GM23338 (cell line): ENCODE measurements at places on chromosomes 16 and 17.

DNA sequence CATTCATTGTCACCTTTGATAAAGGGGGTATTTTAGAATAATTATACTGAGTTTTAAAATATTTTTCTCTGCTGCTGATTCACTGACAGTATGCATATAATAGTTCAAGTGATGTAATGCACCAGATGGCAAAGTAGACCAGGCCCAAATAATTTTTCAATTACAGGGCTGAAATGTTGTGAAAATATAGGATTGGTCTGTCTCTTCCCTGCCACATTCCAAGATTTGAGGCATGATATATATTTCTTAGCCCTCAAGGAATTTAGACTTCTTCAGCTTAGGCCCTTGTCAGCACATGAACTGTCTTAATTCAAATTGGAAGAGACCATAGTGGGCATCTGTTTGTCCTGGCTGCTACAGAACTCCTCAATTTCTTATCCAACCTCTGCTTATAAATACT is 39.2 kb upstream of the SLC12A3 start:
- no peak for DNase-seq

GRCh38 chr16:77767211-77767610 is 21.2 kb upstream of the VAT1L start:
- DNase-seq, result no peak

GRCh38 chr16:75193730-75194444 is 13.1 kb downstream of the CTRB2 start:
- DNase-seq, result no peak

- DNase-seq, result peak; percentile 84
Observed at GRCh38 chr17:6995500-6996255, at the start of gene ALOX12. Gene ALOX12 (plus strand): TSS chr17:6996049. CDS start chr17:6996118, 69 bp downstream.

DNA sequence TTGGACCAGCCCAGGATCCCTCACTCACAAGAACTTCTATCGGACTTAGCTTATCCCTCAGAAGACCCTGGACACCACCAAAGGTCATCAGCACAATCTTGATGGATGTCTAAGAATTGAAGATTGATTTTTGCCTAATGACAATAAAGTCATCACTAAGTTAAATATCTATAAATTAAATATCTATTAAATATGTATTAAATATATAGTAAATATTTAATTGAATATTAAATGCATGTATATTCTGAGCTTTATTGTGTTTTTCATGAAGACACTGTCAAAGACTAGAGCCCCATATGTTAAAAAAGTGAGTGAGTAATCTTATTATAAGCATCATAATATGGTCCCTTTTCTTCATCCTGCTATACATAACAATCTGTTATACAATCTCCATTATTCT is 751.1 kb downstream of the KCNJ2 start:
- no peak for DNase-seq

DNA sequence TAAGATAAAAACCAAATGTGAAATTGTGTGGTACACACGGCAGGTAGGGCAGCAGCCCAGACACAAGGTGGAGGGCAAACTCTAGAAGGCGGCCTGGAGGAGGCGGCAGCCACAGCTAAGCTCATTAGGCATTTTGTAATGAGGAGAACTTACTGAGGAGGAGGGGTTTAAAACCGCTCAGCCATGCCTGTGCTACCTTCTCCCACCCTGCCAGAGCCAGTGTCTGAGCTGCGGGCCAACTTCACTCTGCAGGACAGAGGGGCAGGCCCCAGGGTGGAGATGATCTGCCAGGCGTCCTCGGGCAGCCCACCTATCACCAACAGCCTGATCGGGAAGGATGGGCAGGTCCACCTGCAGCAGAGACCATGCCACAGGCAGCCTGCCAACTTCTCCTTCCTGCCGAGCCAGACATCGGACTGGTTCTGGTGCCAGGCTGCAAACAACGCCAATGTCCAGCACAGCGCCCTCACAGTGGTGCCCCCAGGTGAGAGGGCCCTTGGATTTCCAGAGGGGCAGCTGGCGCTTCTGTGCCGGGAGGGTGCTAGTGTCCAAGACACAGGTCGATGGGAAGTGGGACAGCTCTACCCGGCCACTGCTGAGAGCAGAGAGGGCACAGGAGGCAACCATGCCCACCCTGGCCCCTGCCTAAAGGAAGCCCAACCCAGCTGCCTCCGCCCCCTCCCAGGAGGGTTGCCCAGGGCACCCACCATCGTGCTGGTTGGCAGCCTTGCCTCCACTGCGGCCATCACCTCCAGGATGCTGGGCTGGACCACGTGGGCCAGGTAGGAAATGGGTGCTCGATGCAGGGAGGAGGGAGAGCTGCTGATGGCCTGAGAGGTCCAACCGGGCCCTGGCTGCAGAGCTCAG is 4.3 kb upstream of the SYNGR2 start:
- no peak for DNase-seq

DNA sequence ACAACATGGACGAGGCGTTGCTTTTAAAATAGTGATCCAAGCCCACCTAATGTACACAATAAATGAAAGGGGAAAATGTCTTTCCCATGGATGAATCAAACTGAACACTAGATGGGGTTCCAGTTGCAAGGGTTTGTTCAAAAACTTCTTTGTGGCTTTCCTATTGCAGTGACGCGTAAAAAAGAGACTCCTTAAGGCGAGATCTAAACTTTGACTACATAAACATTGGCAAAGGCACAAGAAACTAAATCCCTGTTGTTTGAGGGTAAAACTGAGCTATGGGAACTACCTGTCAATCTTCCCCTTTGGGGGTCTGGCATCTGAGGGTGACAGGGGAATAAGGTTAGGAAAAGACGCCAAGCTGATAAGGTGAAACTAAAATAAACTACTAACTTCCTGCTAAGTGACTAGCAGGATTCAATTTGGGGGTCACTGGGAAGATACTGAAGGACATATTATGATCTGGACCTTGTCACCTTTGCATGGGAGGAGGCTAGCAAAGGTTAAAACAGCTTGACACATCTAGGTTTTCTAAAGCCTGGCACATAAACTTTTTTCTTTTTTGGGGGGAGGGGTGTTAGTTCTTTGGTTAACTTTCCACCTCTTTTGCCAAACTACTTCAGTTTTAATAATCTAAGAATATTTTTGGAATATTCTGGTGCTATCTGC is 4.7 kb downstream of the SALL1 start:
- DNase-seq, result no peak

DNA sequence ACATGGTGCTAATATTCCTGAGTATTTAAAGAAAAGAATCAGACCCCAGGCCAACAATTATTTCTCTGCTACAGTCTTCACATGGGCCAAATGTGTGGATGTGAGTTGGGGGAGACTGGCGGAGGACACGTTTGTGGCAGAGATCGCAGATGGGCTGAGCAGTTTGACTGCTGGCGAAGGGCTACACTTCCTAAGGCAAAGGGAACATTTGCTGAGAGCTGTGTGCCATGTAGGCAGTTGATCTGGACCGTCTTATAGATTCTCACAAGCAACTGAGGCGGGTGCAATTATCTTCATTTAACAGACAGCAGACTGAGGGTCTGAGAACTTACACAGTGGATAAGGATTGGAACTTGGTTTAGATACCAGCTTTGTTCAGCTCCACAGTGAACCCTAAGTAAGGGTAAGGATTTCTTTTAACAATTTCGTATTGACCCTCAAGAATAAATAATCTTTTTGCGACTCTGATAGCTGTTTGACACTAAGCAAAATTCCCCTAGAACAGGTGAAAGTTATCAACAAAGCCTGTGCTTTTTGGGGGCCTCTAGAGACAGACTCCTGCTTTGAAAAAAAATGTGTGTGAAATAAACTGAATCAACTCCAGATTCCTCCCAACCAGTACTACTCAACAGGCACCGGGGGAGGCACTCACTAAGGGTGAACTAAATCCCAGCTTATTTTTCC is 55.3 kb downstream of the TBX4 start:
- no peak for DNase-seq

DNA sequence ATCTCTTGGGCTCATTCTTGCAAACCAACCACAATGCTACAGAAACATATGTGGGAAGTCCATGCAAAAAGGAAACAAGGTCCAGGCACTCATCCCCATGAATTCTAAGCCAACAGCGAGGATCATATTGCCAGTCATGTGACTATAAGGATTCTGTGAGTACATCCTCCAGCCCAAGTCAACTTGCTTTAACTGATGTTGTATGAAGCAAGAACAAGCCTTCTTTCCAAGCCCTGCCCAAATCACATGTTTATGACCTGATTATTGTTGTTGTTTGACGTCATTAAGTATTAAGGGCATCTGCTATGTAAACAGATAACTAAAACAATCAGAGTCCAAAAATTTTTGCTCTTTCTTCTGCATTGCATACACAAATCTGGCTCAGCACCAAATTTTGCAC is 78.2 kb upstream of the MON1B start:
- DNase-seq, result no peak

- DNase-seq, result peak; percentile 77
Observed at GRCh38 chr16:80277182-80277581, 263.6 kb upstream of the DYNLRB2 start.

- DNase-seq, result peak; percentile 11
Observed at GRCh38 chr17:68794636-68795434, 160.4 kb downstream of the ABCA8 start.

DNA sequence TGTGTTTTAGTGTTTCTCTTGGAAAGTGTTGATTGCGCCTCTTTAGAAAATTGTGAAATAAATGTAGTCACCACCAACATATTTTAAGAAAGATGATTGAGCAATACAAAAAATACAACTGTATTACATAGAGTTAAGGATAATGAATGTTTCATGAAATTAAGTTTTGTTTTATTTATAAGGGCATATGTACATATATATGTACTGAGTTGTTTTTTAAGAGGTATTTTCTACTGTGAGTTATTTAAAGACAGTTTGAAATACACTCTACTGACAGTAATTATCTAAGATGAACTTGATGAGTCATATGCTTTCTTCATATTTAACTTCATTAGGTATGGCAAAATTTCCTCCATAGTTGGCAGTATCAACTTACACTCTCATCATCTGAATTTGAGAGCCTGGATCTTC is 411.7 kb downstream of the HS3ST3B1 start:
- DNase-seq, result no peak

GRCh38 chr17:56599088-56599487 is 5.6 kb downstream of the NOG start:
- DNase-seq, result no peak

- DNase-seq, result no peak
Observed at GRCh38 chr16:16025214-16025968, 76.0 kb downstream of the ABCC1 start.

- DNase-seq, result no peak
Observed at GRCh38 chr16:48236286-48236685, 7.8 kb upstream of the LONP2 start.

GRCh38 chr17:38426441-38426840 is 1.8 kb upstream of the ARHGAP23 start:
- no peak for DNase-seq

DNA sequence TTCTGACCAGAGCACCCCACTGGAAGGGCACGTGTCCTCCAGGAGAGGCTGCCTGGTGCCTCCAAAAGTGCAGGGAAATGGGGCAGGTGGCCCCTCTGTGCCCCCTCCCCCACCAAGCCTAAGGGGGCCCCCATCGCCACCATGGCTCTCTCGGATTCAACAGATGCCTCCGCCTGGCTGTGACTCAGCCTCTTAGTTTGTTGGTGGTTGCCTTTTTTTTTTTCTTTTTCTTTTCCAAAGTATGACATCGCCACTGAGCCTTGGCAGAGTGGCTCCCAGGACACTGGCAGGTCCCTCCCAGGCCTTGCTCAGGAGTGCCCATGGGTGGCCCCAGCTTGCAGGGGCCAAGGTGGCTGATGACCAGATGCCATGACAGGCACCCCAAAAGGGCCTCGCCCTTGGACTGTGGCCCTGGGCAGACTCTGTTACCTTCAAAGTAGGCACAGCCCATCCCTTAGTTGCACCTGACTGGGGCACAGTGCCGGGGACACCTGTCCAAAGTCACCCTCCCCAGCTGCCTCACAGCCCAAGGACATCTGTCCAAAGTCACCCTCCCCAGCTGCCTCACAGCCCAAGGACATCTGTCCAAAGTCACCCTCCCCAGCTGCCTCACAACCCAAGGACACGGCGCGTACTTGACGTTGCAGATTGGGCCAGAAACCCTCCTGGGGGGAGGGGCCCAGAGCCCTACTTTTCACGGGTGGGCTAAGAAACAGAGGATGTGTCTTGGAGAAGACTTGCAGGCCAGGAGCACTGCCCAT is 29.6 kb downstream of the NPTX1 start:
- DNase-seq, result no peak

DNA sequence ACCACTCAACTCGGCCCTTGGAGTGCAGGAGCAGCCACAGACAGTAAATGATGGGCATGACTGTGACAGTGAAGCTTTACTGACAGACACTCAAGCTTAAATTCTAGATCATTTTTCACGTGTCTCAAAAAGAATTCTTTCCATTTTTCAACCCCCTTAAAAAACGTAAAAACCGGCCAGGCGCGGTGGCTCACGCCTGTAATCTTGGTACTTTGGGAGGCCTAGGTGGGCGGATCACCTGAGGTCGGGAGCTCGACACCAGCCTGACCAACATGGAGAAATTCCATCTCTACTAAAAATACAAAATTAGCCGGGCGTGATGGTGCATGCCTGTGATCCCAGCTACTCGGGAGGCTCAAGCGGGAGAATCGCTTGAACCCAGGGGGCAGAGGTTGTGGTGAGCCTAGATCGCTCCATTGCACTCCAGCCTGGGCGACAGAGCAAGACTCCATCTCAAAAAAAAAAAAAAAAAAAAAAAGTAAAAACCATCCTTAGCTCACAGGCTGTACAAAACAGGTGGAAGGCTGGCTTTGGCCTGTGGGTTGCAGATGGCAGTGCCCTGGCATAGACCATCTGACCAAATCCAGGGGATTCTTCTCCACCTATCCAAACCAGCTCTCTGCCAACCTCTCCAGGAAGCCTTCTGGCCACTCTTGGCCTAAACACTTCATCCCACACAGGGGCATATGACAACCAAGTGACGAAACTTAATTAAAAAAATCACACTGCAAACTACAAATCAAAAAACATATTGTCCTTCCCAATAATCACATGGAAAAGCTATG is 18.3 kb downstream of the TBC1D16 start:
- DNase-seq, result no peak

- no peak for DNase-seq
Observed at GRCh38 chr17:83100853-83101391, 21.5 kb downstream of the METRNL start.

- DNase-seq, result no peak
Observed at GRCh38 chr17:7311110-7311705, 3.8 kb downstream of the EIF5A start.

DNA sequence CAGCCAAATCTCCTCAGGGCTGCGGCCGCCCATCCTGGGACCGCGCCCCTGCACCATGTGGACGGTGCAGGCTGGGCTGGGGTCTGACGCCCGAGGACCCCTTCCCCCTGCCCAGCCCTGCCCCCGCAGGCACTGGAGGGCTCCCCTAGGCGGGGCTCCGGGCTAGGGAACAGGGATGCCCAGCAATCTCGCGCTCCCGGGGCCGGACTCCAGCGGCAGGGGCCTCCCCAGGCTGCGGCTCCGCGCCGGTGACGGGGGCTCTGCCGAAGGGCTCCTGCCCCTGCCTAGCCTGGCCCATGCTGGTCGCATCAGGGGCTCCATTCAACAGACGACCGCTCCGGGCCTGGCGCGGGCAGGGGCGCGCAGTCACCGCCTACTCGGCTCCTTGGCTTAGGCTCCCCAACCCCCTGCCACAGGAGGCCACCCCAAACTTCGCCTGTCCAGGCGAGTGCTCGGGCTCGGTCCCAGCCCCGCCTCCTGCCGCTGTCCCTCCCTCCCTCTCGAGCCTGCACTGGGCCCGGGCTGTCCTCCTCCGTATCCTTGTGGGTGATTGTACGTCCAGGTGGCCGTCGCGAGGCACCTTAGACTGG is 27.4 kb upstream of the ADORA2B start:
- DNase-seq, result peak; percentile 65
